ENCODE measurements at places on chromosomes 5 and 9.

- DNase-seq, result no peak
These were observed 691 bp downstream of the FCHO2 start for GRCh38 chr5:72956324-72957140.

DNA sequence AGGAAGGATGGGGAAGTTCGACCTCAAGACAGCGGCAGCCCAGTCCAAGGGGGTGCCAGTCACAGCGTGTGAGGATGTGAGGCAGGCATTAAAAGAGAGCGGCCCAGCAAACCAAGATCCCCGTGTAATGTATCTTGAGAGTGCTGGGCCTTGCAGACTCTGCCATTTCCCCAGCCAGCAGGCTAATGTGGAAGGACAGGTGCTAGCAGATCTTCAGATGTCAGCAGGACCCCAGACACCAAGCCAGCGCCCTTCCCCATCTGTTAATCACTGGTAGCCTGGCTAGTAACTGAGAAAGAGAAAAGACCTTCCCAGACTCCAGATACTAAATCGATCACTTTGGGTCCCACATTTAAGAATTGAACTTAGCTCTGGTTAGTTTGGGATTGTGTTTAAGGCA, 62.2 kb downstream of the NTRK2 start:
- no peak for DNase-seq

- no peak for DNase-seq
These were observed 211.7 kb upstream of the ELL2 start for GRCh38 chr5:96173366-96173765.

- no peak for DNase-seq
These were observed 47.5 kb upstream of the ORM1 start for GRCh38 chr9:114275246-114276004.

- DNase-seq, result no peak
These were observed 319.4 kb downstream of the CDH10 start for GRCh38 chr5:24325306-24325832.

GRCh38 chr5:76384705-76385104, 18.4 kb upstream of the IQGAP2 start:
- DNase-seq, result no peak

DNA sequence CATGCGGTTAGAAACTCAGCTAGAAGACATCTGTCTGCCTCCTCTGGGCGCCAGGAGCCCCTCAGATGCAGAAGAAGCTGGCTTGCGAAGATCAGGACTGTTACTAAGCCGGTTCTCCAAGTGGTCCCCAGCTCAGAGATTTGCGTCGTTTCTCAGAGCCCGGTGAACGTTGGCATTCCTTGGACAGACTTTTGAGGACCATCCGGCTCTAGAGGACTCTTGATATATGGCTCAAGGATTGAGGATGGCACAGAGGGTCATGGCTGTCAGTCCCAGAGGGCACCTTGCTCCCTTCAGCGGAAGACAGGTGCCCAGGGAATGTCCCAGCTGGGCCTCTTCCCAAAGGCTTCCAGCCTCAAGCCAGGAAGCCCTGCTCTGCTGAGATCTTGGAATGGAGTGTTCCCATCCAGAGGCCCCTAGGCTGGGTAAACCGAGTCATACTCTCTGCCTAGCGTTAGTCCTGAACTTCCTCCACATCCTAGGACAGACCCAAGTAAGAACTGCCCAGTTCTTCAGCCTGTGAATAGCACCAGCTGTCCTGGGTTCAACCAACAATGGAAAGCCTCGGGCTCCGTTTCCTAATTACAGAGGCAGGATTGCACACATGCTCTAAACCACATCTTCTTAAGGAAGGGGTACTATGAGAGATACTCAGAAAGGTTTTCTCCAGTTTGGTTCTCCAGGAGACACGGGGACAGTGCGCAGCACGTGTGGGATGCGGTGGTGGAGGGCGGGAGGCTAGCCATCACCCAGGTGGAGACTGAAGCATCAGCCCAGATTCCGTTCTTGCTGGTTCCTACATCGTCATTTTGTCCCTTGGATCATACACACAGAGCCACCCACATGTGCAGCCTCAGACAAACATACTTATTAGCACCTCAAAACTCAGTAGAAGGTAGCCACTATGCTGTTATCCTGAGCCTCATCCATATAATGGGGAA, 51.4 kb downstream of the ZNF354C start:
- no peak for DNase-seq

- DNase-seq, result no peak
These were observed 1.6 kb upstream of the CD72 start for GRCh38 chr9:35619800-35620158.

DNA sequence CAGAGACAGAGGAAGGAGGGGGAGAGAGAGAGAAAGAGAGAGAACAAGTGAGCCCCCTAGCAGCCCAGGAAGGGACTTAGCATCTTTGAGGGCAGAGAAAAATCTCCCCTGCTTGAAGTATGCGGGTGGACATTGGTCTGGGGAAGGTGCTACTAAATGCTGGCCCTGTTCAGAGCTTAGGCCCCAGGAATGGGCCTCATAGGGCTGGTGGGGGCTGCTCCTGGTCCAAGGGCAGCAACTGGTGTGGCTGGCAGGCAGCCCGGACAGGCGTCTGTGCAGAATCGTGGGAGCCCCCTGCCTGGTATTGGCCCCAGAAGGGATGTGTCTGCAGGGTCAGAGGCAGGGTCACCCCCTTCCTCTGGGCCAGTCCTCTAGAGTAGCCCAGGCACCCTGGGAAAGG, 47.8 kb upstream of the SUSD3 start:
- no peak for DNase-seq

DNA sequence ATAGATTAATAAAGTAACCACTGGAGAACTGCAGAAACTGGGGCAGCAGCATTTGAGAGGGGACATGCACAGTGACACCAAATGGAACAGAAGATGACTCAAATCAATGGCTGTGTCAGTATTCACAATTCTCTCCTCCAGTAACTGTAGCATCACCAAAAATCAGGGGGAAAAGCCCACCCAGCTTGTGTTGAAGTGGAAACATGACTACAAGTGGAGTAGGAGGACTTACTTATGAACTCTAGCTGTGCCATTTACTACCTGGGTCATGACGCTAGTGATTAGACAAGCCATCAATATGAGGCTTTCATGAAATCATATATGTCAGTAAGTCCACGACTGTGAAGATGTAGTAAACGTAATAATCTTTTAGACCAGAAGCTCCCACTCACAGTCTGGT, 199.8 kb upstream of the PTGER4 start:
- DNase-seq, result no peak

GRCh38 chr5:32828492-32828891, 117.4 kb downstream of the NPR3 start:
- no peak for DNase-seq

DNA sequence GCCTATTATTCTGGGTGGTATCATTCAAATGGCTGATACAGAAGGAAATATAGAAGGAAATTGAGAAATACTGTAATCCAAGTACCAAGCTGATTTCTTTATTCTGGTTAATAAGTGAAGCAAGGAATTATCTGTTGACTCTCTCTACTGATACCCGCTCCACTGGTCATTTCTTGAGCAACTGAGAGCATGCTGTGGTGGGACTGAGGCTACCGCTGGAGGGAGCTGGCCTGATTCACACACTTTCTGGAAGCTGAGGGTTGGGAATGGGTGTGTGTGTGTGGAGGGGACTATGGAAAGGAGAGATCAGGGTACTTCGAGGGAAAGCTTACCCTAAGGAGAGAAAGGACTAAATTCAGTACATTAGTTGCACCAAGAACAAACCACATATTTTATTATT, 104.1 kb downstream of the UGCG start:
- no peak for DNase-seq

DNA sequence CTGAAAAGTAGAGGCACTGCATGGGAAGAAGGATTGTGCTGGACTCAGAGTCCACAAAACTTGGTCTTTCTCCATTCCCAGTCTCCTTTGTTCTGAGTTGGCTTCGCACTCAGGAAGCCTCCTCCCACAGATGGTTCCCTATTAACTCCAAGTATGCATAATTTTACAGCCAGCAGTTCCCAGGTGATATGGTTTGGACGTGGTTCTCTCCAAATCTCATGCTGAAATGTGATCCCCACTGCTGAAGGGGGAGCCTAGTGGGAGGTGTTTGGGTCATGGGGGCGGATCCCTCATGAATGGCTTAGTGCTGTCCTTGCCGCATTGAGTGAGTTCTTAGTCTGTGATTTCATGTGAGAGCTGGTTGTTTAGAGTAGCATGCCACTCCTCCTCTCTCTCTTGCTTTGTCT, 86.6 kb downstream of the FEM1C start:
- DNase-seq, result no peak

- no peak for DNase-seq
These were observed 27.3 kb downstream of the CPEB4 start for GRCh38 chr5:173915310-173916014.

GRCh38 chr9:129109537-129109903, 1.1 kb downstream of the CRAT start:
- no peak for DNase-seq

- no peak for DNase-seq
These were observed 97.8 kb downstream of the MPDZ start for GRCh38 chr9:13181652-13182051.

DNA sequence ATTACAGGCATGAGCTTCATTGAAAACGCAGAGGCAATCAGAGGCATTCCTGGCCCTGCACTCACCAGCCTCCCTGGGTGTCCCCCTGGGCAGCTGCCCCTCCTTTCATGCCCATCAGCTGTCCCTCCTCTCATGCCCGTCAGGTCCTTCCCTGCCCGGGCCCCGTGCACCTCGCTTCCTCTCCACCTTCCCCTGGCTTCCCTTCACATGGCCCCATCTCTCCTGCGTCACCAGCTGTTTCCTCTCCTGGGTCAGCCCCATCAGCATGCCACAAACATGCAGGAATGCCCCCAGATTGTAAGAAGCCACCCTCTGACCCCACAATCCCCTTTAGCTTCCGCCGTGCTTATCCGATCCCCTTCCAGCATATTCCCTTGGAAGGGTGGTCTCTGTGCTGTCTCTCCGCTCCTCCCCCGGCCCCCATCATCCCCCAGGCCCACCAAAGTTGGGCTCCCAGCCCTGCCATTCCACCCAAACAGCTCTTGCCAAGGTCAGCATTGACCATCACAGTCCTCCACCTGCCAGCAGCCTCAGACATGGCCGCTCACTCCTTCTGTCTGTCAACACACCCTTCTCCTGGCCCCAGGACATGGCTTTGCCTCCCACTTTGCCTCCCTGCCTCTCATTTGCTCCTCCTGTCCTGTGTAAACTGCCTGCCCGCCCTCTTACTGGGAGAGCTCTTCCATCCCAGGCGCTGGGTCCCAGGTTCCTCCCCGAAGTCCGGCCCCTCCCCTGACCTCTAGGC, 98.6 kb upstream of the IER5L start:
- DNase-seq, result peak; percentile 13

- DNase-seq, result no peak
These were observed 50.8 kb downstream of the WDR36 start for GRCh38 chr5:111142932-111143331.

DNA sequence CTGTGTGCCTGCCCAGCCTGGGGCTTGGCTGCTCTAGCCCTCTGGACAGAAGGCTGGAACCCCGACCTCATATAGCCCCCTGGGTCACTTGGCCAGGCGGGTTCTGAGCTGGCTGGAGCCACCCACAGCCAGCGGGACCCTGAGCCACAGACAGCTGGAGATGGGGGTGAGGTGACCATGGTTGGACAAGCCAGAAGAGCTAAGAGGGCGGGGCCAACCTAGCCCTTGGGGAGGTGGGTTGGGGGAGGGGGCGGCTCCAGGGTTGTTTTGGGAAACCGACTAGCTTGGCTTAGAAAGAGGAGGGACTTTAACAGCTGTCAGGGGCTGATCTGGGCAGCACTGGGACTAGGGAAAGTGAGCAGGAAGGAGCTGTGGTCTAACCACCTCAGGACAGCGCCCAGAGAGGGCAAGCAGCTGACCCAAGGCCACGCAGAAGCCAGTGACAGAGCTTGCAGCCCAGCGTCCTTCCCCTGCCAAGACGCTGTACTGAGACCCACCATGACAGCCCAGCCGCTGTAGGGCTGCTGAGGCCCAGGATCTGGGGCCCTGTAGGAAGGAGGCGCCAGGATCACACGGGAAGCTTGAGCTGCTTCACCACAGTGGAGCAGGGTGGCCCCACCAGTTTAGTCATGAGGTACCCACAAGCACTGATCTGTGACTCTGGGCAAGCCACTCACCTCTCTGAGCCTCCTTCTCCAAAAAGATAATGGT, 2.2 kb downstream of the AIF1L start:
- DNase-seq, result no peak

DNA sequence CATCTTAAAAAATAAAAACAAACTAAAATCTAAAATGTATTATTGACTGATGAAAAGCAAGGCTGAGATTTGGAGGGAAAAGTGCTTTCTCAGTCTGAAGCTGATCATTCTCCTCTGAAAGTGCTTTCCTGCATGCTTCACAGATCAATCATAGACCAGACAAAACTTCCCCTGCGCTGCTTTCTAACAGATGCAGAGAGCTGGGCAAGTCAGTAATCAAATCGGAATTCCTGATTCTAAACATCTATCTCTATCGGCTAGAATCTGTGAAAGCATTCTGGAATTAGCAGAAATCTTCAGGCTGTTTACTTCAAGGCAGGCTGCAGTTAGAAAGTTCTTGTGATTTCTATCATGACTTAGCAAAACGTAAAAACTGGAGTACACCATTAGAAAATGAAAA, 15.6 kb upstream of the FAM81B start:
- DNase-seq, result no peak

DNA sequence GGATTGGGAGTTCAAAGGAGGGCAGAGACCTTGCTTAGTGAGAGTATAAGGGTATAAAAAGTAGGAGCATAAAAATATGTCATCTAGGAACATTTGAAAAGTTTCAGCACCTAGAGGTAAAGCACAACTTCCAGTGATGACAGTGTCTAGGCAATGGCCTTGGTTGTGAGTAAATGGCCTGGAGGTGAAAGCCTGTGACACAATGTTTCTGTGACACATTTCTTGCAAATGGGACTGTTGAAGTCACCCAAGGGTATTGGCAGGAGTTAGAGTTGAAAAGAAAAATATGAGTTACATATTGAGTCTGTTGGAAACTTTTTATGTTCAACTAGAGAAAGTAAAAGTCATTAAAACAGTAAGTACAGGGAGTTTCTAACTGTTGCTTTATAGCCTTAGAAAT, 14.8 kb downstream of the C5orf47 start:
- DNase-seq, result no peak

GRCh38 chr5:38208782-38209378, 49.5 kb upstream of the EGFLAM start:
- DNase-seq, result no peak

DNA sequence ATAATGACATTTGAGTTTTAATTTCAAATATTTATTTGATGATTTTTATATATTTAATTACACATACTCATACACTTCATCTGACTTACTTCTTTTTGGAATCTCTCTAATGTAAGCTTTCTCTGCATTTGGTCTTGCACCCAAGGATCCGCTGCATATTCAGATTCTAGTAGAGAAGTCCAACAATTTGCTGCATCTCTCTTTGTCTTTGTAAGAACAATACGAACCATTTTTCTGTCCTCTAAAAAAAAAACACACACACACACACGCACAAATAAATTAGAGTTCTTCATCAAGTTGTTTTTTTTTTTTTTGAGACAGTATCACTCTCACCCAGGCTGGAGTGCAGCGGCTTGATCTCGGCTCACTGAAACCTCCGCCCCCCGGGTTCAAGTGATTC, 3.1 kb downstream of the NUDCD2 start:
- DNase-seq, result no peak

DNA sequence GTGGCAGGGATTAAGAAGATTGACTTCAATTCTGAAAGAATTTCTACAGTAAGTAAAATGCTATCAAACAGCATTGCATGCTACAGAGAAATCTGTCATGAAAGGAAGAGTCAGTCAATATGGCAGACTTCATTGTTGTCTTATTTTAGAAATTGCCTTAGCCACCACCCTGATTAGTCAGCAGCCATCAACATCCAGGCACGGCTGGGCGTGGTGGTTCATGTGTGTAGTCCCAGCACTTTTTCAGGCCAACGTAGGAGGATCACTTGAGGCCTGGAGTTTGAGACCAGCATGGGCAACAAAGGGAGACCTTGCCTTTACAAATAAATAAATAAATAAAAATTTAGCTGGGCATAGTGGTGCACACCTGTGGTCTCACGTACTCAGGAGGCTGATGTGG, 46.6 kb downstream of the RMI1 start:
- DNase-seq, result no peak

Data from DMS79 (cell line).